RPMI7951 (cell line): ENCODE measurements at places on chromosomes 6 and 20.

GRCh38 chr6:86871681-86872080, 65.6 kb upstream of the HTR1E start:
- DNase-seq: no peak

DNA sequence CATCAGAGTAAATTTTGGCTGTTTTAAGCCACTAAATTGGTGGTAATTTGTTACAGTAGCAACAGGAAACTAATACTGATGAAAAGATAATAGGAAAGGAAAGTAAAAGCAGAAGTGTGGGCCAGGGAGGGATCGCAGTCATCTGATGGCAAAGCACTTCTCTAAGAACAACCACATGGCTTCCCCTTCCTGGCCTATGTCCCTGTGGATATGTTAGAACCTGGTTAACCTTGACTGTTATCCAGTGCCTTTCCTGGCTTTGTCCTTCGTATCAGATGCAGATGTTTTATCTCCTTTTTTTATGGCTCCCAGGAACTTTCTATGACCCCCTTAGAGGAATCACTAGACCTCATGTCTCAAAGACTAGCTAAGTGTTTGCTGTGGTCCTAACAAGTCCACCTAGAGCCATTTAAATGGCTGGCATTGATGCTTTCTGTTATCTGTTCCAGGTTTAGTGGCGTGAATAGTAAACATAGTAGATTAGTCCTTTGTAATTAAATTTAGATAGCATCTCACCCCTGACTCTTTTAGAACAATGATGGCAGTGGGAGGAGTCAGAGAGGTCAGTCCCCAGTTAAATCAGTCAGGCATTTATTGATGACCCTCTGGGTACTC, 79.2 kb upstream of the PHACTR2 start:
- DNase-seq: no peak

- no peak for DNase-seq
These were observed 3.5 kb downstream of the TREML1 start for GRCh38 chr6:41150671-41151070.

- DNase-seq: no peak
These were observed 393.7 kb upstream of the OPRM1 start for GRCh38 chr6:153645326-153645725.

- DNase-seq: no peak
These were observed 16.9 kb downstream of the RARS2 start for GRCh38 chr6:87572883-87573282.
